ENCODE measurements at places on chromosomes 4 and X.
A peak's percentile ranks its signal among the peaks of the same experiment; 100 is the strongest.

DNA sequence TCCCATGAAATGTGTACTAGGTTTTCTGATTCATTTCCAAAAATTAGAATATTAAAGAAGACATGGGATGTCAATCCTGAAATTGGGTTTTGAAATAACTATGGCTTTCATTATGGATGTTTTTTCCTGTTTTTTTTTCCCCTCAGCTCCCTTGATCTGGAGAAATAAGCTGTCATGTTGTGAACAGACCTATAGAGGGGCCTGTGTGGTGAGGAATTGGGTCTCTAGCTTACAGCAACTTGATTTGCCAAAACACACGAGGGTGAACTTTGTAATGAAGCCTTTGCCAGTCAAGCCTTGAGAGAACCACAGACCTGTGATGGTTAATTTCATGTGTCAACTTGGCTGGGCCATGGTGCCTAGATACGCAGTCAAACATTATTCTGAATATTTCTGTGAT, 2413.6 kb downstream of the PCDH7 start:
- no peaks in the 10 kb centered on the region for H3K4me1 ChIP-seq
- no peak overlapping the region for H3K27ac ChIP-seq
- H3K36me3 ChIP-seq = peaks cover 12% of the 10 kb centered on the region
- DNase-seq = no peak
- no peaks in the 10 kb centered on the region for H3K27me3 ChIP-seq

DNA sequence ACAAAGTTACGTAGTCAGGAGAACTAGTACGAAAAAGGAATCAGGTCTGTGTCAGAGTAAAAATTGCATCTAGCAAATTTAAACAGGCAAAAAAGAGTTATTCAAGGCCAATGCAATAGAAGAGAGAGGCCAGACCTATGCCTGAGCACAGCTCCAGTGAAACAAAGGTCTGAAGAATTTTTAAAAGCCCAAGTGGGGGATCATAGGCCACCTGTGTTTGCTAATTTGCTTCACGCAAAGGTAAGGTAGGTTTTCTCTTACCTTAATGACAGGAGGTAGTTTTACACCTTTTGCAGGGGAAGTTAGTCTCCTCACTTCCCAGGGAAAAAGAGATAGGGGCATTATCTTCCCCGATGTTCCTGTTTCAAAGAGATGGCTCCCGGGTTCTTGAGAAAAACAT, 448.6 kb upstream of the TECRL start:
- no peaks in the 10 kb centered on the region for H3K27me3 ChIP-seq
- no peaks in the 10 kb centered on the region for H3K4me1 ChIP-seq
- no peak overlapping the region for H3K4me3 ChIP-seq

GRCh38 chr4:189048119-189048518, 892.6 kb upstream of the FRG1 start:
- no peaks in the 10 kb centered on the region for H3K27me3 ChIP-seq
- no peak overlapping the region for H3K27ac ChIP-seq
- no peaks in the 10 kb centered on the region for H3K36me3 ChIP-seq
- no peaks in the 10 kb centered on the region for H3K4me1 ChIP-seq
- H3K4me3 ChIP-seq = no peak overlapping the region

DNA sequence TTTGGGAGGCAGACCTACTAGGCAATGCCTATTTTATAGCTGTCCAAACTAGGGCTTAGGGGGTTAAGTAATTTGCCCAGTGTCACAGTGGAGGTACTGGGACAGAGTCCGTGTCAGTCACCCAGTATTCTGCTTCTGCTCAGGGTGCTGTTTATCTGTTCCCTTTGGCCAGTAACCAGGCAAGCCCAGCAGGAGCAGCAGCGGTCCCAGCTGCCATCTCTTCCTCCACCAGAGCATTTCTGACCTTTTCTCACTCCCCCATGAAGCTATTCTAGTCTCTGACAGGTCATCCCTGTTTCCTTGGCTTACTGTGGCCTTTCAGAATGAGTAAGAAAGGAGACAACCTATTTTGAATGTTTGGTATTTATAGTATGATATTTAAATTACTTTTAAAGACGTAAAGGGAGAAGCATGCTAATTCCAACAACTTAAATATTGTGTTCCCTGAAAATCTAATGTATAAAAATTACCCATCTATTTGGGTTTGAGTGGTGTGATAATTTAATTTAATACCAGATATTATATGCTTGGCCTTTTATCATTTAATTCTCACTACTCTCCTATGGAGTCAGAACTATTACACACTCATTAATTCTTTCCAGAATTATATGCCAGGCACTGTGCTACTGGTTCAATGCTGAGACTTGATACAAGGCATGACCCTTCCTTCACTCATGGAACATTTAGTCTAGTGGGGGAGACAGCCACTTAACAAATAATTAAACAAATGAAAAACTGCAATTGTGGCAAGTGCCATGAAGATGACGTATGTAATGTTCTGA, 60.6 kb downstream of the RPS6KA3 start:
- DNase-seq = no peak
- peaks cover 21% of the 10 kb centered on the region for H3K36me3 ChIP-seq
- H3K4me1 ChIP-seq = peaks cover 16% of the 10 kb centered on the region
- peak overlapping the region; percentile 72 for H3K27ac ChIP-seq
- no peaks in the 10 kb centered on the region for H3K27me3 ChIP-seq

- H3K4me3 ChIP-seq = peak overlapping the region; percentile 20
- H3K27me3 ChIP-seq = no peaks in the 10 kb centered on the region
- H3K27ac ChIP-seq = no peak overlapping the region
These were observed 7.9 kb upstream of the CFP start for GRCh38 chrX:47637546-47638195.

DNA sequence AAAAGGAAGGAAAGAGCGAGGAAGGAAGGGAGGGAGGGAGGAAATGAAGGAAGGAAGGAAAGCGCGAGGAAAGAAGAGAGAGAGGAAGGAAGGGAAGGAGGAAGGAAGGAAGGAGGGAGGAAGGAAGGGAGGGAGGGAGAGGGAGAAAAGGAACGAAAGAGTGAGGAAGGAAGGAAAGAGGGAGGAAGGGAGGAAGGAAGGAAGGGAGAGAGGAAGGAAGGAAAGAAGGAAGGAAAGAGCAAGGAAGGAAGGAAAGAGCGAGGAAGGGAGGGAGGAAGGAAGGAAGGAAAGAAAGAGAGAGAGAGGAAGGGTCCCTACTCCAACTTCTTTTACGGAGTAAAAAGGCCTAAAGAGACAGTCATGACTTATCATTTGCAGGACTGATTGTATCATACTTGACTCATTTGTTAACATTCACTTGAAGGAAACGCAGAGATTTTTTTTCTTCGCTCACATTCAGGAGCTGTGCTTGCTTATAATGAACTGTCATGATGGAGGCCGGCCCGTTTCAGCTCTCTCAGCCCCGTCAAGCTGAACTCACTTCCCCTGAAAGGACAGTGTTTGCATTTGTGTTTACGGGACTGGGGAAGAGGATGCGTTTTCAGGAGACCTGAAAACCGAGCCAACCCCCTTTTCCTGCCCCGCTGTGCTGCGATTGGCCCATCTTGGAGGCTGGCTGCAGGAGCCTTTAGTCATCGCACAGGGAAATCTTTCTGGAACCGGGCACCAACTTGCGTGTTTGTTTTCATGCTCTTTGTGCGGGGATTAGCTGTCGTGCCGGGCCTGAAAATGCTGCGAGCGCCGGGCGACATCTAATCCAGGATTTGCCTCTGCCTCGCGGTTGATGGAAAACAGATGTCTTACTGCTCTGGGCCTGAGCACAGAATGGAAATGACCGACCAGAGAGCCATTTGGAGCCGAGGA, 17.8 kb downstream of the TRIM2 start:
- H3K36me3 ChIP-seq = peaks cover 12% of the 10 kb centered on the region
- peaks cover 4% of the 10 kb centered on the region for H3K4me1 ChIP-seq
- H3K27me3 ChIP-seq = peaks cover 67% of the 10 kb centered on the region

GRCh38 chr4:61860376-61860775, 660.2 kb downstream of the ADGRL3 start:
- DNase-seq = no peak
- H3K4me1 ChIP-seq = no peaks in the 10 kb centered on the region
- no peak overlapping the region for H3K4me3 ChIP-seq

- H3K36me3 ChIP-seq = no peaks in the 10 kb centered on the region
- DNase-seq = no peak
- H3K4me3 ChIP-seq = no peak overlapping the region
- H3K27me3 ChIP-seq = peaks cover 18% of the 10 kb centered on the region
These were observed 81.1 kb upstream of the CT45A1 start for GRCh38 chrX:135632353-135632752.

- peak; percentile 44 for DNase-seq
- no peaks in the 10 kb centered on the region for H3K36me3 ChIP-seq
These were observed 89.1 kb upstream of the ADRA2C start for GRCh38 chr4:3676907-3677747.

GRCh38 chr4:148025981-148026380, 294.1 kb downstream of the ARHGAP10 start:
- peaks cover 6% of the 10 kb centered on the region for H3K36me3 ChIP-seq
- H3K4me3 ChIP-seq = no peak overlapping the region
- H3K27ac ChIP-seq = no peak overlapping the region
- H3K4me1 ChIP-seq = no peaks in the 10 kb centered on the region
- no peak for DNase-seq

DNA sequence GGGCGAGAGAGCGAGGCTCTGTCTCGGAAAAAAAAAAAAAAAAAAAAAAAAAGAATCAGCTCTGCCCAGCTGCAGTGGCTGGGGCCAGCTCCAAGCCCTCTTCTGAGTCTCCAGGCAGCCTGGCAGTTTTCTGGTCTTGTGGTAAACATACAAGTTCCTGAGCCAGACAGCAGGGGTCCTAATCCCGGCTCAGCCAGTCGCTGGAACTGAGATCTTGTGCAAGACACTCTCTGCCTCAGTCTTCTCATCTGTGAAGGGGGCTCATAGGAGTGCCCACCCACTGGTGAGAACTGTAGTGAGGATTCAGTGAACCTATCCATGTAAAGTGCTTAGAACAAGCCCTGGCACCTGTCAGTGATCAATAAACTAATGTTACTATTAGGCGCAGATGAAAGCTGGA, 41.8 kb downstream of the C4orf50 start:
- H3K27me3 ChIP-seq = peaks cover 12% of the 10 kb centered on the region
- H3K36me3 ChIP-seq = no peaks in the 10 kb centered on the region
- no peaks in the 10 kb centered on the region for H3K4me1 ChIP-seq
- DNase-seq = peak; percentile 44
- no peak overlapping the region for H3K4me3 ChIP-seq

GRCh38 chrX:106952988-106953387, 32.8 kb downstream of the CLDN2 start:
- no peak for DNase-seq
- no peak overlapping the region for H3K27ac ChIP-seq
- H3K27me3 ChIP-seq = no peaks in the 10 kb centered on the region
- no peaks in the 10 kb centered on the region for H3K36me3 ChIP-seq
- no peak overlapping the region for H3K4me3 ChIP-seq

DNA sequence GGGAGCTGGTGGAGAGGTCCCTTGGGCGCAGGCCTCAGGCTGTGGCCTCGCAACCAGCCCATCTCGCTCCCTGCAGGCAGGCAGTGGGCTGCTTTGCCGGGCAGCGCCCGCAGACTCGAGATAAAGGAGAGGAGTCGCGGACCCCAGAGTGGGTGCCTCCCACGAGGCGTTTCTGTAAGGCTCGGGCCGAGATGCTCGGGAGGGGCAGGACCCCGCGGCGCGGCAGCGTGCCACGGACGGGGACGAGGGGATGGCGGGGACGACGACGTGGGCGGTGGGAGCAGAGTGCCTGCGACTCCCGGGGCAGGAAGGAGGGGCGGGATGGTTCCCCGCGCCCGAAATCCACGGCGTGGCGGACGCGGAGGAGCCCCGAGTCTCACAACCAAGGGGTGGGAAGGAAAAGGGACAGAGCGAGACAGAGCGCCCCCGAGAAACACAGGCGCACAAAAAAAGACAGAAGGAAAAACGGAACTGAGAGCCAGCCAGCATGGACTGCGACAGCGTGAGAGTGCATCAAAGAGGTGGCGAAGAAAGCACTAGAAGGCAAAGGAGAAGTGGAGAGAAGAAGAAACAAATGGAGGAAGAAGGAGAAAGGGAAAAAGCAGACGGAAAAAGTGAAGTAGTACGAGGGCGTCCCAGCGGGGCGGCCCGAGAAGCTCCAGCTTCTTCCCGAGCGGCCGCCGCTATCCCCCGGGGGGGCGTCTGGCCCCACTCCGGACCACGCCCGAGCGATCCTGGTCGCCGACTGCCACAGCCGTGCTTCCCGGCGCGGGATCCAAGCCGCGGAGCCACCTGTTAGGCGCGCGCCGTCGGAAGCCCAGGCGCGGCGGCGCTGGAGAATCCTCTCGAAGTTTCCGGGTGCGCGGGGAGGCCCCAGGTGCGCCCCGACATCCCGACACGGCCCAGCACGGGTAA, 1.5 kb downstream of the BEND4 start:
- peaks cover 36% of the 10 kb centered on the region for H3K27me3 ChIP-seq
- peaks cover 16% of the 10 kb centered on the region for H3K36me3 ChIP-seq
- H3K27ac ChIP-seq = no peak overlapping the region
- H3K4me1 ChIP-seq = peaks cover 14% of the 10 kb centered on the region

GRCh38 chrX:41234962-41235361, 99.0 kb upstream of the DDX3X start:
- DNase-seq = no peak
- peaks cover 6% of the 10 kb centered on the region for H3K36me3 ChIP-seq
- no peaks in the 10 kb centered on the region for H3K27me3 ChIP-seq
- no peak overlapping the region for H3K4me3 ChIP-seq
- no peak overlapping the region for H3K27ac ChIP-seq
- peaks cover 3% of the 10 kb centered on the region for H3K4me1 ChIP-seq

DNA sequence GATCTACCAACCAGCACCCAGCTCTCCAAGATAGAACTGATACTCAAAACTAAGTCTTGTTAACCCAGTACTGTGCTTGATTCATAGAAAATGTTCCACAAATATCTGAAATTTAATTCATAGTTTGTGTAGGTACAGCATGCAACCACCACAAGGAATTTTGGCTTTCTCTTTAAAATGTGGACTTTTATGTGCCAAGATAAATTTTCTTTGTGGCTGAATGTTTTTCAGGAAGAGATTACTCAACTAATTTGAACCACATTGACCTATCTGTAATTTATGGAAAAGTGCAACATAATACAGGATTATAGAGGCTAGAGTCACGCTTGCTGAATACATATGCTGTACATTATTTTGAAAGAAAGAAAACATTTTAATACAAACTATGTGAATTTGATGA, 730.8 kb downstream of the IL1RAPL1 start:
- no peaks in the 10 kb centered on the region for H3K27me3 ChIP-seq
- no peaks in the 10 kb centered on the region for H3K4me1 ChIP-seq
- no peaks in the 10 kb centered on the region for H3K36me3 ChIP-seq
- no peak overlapping the region for H3K4me3 ChIP-seq
- no peak for DNase-seq
- no peak overlapping the region for H3K27ac ChIP-seq

DNA sequence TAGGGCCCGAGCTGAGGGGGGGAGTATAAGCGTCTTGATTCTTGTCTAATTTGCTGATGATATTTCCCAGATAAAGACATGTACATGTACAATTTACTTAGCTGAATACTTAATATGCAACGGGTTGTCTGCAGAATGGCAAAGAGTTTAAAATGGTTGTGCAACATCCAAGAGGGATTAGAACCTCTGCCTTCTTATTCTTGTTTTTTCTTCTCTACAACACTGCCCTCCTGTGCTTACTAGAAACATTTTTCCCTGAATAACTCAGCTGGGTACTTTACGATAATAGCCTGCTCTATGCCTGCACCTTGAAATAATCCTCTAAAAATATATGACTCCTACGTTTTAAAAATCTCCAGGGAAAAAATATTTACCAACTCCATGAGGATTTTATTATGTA, 41.8 kb downstream of the INTS12 start:
- no peaks in the 10 kb centered on the region for H3K36me3 ChIP-seq
- no peak for DNase-seq
- no peak overlapping the region for H3K27ac ChIP-seq

GRCh38 chr4:10737337-10737736, 52.8 kb upstream of the CLNK start:
- peaks cover 18% of the 10 kb centered on the region for H3K4me1 ChIP-seq
- peaks cover 4% of the 10 kb centered on the region for H3K27me3 ChIP-seq
- H3K27ac ChIP-seq = no peak overlapping the region

Measured in natural killer cell treated with Interleukin-12 subunit alpha and Interleukin-12 subunit beta and Interleukin-15 and Interleukin-18, amount 100 ng/mL, for 72 hours (primary cell).